ENCODE measurements at places on chromosomes 5 and 9.
A peak's percentile ranks its signal among the peaks of the same experiment; 100 is the strongest.

DNA sequence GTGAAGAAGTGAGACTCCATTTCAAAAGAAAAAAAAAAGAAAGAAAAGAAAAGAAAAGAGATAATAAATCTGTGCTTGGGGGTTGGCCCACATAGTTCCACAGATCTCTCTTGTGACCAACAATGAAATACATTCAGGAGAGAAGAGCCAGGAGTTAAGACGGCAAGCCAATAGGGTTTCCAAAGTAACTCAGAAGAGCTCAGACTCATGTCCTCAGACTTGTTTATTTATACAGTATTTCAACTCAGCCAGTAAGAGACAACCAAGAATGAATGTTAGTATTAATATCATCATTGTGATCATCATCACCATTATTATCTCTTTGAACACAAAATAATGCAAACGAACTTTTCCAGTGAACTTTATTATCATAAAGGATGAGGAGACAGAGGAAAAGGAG, 140.2 kb downstream of the GLIS3 start:
- no peak for DNase-seq

DNA sequence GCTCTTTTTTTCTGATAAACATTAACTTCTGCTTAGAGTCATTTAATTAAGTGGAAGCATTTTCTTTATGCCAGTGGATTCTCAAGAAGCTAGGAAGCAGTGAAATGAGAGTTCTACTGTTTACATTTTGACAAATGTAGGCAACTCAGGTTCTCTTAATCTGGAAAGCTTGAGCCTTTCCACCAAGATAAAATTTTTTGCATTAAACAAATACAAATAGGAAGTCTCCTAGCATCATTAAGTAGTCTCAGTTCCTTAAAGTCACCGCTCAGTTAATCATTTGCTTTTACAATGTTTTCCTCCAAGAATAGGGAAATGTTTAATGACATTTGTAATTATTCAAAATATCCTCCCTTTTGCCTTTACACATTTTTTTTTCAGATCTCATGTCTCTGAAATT, 290.4 kb upstream of the PDE4D start:
- DNase-seq = no peak

DNA sequence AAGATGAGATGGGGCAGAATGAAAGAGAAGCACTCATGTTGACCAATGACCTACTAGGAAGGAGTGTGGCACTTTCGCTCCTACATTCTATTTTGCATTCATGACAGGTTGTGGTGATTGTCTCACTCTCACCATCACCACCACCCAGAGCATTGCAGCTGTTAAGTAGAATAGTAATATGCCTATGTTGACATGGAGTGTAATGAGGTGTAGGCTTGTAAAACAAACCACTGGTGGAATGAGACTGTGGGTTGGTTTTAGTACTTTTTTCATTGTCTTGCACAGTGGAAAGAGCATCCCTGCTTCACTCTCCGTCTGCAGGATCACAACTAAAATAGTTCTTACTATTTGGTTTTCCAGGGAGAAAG, 516.7 kb downstream of the NTRK2 start:
- no peak for DNase-seq

- DNase-seq = peak; percentile 57
Measured at GRCh38 chr9:129166623-129167557, 11.2 kb downstream of the IER5L start.

DNA sequence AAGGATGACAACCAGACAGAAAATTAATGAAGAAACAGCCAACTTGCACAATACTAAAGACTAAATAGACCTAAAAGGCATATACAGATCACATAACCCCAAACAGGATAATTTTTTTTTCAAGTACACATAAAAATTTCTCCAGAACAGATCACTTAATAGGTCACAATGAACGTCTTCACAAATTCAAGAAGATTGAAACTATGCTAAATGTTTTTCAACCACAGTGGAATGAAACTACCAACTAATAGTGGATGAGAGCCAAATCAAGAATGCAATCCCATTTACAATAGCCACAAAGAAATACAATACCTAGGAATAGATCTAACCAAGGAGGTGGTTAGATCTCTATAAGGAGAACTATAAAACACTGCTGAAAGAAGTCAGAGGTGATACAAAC, 145.8 kb downstream of the TMEM232 start:
- no peak for DNase-seq

DNA sequence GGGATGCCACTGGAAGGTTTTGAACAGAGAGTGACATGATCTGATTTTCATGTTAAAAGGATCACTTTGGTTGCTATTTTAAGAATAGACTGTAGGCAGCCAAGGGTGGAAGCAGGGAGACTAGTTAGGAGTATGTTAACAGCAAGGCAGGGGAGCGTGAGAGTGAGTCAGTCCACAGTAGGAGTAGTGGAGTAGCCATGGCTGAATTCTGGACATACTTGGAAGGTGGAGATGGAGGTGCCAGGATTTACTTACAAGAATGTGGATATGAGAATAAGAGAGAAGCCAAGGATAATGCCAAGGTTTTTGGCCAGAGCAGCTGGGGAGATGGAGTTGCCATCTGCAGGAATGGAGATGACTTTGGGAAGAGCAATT, 118.8 kb downstream of the GALNT10 start:
- DNase-seq = no peak

DNA sequence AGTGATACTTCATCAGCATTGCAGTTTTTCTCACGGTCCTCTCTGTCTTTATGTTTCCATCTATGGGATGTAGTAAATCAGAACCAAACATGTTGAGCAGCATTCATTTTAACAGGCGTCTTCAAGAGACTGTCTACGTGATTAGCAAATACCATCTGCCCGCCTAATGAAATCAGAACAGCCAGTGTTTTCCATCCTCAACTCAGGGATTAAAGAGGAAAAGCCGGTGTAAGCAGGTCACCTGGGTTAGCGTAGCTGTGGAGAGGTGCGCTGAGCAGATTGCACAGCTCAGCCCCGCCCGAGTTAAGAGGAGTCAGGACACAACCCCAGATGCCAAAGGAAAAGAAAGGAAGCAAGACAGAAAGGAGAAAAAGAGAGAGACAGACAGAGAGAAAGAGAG, 54.3 kb upstream of the ANKRD33B start:
- no peak for DNase-seq

DNA sequence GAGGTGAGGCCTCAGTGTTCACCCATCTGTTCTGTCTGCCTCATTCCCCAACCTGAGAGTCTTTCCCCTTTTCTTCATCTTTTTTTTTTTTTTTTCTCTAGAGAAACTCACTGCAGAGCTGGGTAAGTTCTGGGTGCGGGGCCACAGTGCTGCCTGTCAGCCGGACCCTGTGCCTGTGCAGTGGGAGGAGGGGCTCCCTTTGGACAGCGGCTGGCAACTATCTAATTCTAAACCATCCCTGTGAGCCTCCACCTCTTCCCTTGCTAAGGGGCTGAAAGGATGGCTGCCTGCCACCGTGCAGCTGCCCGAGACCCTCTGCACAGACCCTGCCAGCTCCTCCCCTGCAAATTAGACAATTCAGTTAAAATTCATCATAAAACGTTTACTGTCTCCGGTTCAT, 14.1 kb downstream of the BTNL9 start:
- no peak for DNase-seq

DNA sequence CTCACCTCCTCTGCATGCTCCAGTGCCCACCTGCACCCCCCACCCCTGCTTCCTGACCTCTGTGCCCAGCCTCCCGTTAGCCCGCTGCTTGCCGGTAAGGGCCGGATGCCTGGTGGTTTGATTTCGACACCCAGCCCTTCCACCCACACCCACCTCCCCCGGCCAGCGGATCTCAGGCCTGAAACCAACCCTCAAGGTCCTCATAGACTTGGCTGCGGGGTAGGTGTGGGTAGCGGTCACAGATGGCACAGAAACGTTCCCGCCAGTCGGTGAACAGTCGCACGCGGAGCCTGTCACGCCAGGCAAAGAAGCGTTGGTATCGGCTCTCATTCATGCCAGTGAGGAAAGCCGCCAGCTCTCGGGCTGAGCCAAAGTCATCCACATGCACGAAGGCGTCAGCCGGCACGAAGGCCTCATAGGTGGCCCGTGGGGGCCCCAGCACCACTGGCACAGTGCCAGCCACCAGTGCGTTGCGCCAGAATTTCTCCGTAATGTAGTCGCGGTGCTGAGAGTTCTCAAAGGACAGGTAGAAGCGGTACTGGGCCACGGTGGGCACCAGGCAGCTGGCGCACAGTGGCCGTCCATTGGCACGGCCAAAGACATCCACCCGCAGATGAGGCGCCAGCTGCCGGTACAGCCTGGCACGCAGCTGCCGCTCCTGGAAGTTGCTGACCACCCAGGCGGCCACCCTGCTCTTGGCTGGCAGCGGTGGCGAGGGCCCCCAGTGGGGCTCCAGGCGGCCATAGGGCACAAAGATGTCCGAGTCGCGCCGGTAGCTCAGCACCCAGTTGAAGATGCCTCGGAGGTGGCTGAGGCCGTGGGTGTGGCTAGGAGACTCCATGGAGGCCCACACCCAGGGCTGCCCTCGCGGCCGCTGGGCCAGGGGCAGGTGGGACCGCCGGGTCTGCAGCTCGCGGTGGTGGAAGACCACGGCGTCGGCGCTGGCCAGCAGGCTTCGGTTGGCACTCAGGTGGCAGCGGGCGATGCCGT, 1.1 kb downstream of the FUT7 start:
- no peak for DNase-seq

GRCh38 chr9:21677834-21678233, 124.6 kb upstream of the MTAP start:
- DNase-seq = no peak

GRCh38 chr5:54311176-54311677, 854 bp upstream of the ARL15 start:
- DNase-seq = peak; percentile 10

- DNase-seq = no peak
Measured at GRCh38 chr5:65815161-65815560, 93.2 kb downstream of the NLN start.

DNA sequence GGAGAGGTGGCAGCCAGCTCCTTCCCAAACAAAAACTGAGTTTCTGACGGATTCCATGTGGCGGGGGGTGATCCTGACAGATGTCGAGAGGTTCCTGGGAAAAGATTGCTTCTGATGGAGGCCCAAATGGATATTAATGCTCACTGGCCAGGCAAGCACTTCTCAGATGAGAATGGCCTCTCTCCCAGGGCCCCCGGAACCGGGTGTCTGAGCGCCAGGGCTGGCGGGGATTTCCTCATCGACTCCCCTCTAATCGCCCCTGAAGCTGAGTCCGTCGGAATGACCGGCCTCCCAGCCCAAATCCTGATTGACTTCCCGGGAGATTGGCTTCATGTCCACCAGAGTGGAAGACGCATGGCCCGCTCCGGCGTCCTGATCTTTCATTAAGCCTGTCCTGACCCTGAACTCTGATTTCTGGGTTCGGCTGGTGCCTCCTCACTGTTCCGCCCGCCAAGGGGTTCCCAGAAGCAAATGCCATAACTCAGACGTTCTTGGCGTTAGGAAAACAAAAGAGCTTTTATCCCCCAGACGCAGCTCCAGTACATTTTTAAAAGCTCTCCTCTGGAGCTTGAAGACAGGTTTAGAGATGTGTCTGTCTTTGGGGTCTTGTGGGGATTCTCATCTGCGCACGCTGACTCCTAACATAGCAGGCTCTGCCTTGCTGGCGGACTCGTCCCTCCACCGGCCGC, 17.6 kb downstream of the FIBCD1 start:
- DNase-seq = no peak

- no peak for DNase-seq
Measured at GRCh38 chr9:136204838-136205706, at the start of gene LHX3. TSS of gene LHX3 (minus strand) at chr9:136205128. CDS start at chr9:136205012, 116 bp downstream.
